ENCODE measurements at places on chromosomes 2 and 18.

- no peak for DNase-seq
These were observed 63.4 kb upstream of the PEX13 start for GRCh38 chr2:60954139-60954538.

GRCh38 chr2:205024822-205025518 is 479.7 kb downstream of the PARD3B start:
- DNase-seq, result peak; percentile 20

DNA sequence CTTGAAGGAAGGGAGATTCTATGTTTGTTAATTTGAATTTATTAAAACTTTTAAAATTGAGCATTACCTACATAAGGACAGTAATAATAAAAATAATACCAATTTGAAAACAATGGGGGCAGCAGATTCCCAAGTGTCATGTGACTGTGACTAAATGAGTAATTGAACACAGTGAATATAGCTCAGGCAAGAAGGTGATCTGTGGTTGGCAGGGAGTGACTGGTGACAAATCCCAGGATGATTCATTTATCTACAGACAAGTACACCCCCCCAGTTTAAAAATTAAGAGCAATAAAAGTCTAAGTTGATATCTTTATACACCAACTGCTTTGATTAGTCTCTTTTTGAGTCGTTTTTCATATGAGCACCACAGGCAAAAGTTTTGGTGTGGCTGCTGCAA is 299.5 kb downstream of the ARHGAP15 start:
- no peak for DNase-seq

DNA sequence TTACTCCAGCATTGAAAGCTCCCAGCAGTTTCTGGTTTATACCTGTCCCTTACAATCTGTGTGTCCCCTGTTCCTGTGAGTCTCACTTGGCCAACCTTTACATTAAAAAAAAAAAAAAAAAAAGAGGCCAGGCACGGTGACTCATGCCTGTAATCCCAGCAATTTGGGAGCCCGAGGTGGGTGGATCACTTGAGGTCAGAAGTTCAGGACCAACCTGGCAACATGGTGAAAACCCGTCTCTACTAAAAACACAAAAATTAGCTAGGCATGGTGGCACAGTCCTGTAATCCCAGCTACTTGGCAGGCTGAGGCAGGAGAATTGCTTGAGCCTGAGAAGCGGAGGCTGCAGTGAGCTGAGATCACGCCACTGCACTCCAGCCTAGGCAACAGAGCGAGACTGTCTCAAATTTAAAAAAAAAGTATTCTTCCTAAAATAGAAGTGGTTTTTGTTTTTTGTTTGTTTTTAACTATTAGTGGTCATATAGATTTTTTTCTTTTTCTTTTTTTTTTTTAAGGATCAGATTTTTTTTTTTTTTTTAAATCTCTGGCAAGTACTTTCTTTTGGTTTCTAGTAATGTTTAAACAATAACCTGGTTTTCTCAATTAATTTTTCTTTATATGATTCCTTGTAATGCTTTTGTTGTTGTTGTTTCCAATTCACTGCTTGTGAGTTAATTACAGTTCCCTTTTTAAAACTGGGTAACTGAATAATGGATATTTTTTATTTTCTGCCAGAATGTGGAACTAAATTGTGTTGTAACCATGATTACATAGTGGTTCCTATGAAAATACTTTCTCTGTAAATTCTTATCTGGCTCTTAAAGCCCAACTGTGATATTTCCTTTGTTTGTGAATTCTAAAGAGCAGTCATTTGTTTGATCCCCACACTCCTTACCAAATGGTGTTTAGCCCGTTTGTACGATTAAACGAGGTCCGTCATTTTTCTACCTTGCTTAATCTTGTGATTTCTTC is 116.8 kb downstream of the CTAGE1 start:
- DNase-seq, result peak; percentile 2

- DNase-seq, result no peak
These were observed 20.8 kb downstream of the NCOA1 start for GRCh38 chr2:24511894-24512293.

DNA sequence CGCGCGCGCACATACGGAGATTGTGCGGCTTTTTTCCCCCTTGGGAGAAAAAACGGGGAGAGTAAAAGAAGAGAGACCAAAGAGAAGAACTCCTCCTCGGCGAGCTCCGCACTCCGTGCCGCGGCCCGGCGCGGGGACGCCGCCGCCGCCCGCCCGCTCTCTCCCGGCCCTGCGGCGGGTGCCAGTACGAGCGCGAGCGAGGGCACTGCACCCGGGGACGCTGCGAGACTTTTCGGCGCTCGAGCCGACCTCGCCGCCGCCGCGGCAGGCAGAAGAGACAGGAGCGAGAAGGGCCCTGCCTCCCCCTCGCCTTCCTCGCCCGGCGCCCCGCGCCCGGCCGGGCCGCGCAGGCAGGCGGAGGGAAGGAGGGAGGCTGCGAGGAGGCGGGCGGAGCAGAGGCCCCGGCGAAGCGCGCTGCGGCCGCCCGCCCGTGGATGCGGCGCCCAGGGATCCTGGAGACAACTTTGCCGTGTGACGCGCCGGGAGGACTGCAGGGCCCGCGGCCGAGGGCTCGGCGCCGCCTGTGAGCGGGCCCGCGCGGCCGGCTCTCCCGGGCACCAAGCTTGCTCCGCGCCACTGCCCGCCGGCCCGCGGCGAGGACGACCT is 857 bp upstream of the INHBB start:
- DNase-seq, result no peak

- DNase-seq, result no peak
These were observed 81.2 kb downstream of the PDCL3 start for GRCh38 chr2:100643906-100644501.

GRCh38 chr18:40529478-40529877 is 1425.6 kb upstream of the PIK3C3 start:
- peak; percentile 18 for DNase-seq

DNA sequence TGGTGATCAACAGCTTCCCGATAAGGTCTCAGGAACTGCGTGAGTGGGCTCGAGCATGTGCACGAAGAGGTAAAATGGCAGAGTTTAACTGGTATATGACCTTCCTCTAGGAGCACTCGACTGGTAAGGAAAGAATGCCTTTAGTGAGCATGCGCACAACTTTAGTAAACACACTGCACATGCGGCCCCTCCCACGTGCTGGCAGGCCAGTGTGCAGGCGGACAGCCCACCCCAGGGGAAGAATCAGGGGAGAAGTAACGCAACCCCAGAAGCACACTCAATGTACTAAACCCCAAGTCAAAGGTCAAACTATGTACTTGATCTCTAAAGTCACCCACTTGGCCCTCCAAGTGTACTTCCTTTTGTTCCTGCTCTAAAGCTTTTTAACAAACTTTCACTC is 28.7 kb upstream of the SLC25A52 start:
- DNase-seq, result no peak

- no peak for DNase-seq
These were observed 115.7 kb upstream of the DDX18 start for GRCh38 chr2:117698819-117699218.

- DNase-seq, result no peak
These were observed 433.7 kb upstream of the TRIB2 start for GRCh38 chr2:12282780-12283695.

DNA sequence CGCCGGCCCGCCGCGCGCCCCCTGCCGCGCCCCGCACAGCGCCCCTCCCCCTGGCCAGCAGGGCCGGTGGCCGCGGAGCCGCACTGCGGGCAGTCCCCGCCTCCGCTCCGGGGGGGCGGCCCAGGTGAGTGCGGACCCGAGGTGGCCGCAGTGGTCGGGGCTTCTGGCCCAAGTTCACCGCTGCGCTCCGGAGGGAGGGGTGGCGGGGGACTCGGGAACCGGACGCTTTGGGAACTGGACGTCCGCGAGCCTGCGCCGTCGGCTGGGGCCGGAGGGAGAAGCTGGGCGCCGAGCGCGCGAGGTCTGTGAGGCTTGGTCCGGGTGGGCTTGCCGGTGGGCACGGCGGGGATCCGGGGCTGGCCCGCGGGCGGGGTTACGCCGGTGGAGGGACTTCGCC is 591 bp upstream of the LDLRAD4 start:
- DNase-seq, result no peak

GRCh38 chr2:132593171-132593570 is 76.8 kb downstream of the LYPD1 start:
- DNase-seq, result no peak

- DNase-seq, result no peak
These were observed 14.6 kb downstream of the RAB3GAP1 start for GRCh38 chr2:135066710-135067109.

All from AML-193 (cell line).